ENCODE measurements at places on chromosomes 13 and 19.

- peak; percentile 92 for DNase-seq
Measured at GRCh38 chr13:113208421-113209335, at the start of gene PCID2. PCID2 (minus strand) TSS chr13:113208669; CDS start chr13:113208634, 35 bp downstream.

- DNase-seq: no peak
Measured at GRCh38 chr13:23497191-23497590, 63.7 kb upstream of the SACS start.

DNA sequence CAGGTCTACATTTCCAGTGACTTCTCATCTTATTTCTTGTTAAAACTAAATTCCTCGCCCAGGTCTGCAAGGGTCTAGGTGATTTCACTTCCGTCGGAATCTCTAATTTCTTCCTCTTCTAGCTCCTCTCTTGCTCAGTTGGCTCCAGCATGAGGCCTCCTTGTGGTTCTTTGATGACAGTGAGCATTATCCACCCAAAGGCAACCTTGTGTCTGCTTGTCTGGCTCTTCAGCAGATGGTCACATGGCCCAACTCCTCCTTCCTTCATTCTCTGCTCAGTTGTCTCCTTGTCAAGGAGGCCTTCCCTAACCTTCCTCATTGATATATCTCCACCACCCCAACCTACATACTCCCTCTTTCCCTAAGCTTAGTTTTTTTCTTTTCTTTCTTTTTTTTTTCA lies 1391.4 kb downstream of the EFNB2 start:
- DNase-seq: no peak

GRCh38 chr13:19268331-19268730 lies 86.7 kb upstream of the TUBA3C start:
- DNase-seq: no peak

DNA sequence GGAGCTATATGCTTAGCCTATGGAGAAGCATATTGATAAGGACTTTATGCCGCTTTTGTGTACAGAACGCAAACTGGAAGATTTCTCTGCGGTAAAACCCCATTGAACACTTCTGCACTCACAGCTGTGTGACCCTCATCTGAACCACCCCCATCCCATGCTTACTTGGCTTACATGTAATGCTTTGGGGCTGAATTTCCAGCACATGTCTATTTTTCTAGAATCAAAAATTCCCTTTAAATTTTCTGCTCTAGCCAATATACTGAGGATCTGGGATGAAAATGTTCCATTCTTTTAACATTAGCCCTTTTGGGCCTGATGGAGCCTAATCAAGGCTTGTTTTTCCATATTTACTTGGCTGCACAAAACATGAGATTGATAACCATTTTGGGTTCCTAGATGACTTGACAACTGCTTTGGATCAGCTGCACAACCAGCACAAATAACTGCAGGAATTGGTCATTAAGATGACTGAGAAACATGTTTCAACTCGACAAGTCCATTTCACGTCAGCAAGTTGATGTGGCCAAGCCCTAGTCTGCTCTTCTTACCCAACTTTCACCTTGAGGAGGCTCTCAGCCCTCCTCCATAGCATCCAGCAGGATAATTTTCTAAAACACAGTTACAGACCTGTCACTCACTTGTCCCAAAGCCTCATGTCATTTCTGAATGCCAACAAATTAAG lies 52.4 kb downstream of the TNFSF11 start:
- DNase-seq: peak; percentile 33

- DNase-seq: no peak
Measured at GRCh38 chr19:996051-996838, 4.0 kb upstream of the GRIN3B start.

DNA sequence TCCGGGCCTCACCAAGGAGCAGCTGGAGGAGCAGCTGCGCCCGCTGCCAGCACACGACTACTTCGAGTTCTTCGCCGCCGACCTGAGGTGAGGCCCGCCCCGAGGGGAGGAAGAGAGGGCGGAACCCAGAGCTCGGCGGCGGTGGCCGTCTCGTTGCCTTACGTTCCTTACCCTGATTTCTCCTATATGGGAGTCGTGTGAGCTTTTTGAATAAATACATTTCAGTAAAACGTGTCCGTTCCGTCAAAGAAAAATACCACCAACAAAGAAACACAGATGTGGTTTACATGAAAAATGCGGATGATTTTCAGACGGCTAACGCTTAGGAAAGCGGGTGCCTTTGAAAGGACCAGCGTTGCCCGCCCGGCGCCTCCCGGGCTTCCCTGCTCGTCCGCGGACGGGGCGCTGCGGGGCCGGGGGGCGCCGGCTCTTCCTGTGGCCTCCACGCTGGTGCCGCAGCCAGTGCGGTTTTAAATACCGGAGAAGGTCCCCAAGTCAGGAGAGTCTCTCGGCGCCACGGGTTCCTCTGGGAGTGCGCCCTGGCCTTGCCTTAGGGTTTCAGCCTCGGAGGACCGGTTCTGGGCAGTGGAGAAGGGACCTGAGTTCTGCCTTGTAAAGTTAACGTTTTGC lies 755 bp downstream of the UPF3A start:
- peak; percentile 45 for DNase-seq

- DNase-seq: peak; percentile 98
Measured at GRCh38 chr19:52397310-52398080, at the start of gene ZNF528. ZNF528 (plus strand) TSS chr19:52397849; CDS start chr19:52402014, 4,165 bp downstream.

DNA sequence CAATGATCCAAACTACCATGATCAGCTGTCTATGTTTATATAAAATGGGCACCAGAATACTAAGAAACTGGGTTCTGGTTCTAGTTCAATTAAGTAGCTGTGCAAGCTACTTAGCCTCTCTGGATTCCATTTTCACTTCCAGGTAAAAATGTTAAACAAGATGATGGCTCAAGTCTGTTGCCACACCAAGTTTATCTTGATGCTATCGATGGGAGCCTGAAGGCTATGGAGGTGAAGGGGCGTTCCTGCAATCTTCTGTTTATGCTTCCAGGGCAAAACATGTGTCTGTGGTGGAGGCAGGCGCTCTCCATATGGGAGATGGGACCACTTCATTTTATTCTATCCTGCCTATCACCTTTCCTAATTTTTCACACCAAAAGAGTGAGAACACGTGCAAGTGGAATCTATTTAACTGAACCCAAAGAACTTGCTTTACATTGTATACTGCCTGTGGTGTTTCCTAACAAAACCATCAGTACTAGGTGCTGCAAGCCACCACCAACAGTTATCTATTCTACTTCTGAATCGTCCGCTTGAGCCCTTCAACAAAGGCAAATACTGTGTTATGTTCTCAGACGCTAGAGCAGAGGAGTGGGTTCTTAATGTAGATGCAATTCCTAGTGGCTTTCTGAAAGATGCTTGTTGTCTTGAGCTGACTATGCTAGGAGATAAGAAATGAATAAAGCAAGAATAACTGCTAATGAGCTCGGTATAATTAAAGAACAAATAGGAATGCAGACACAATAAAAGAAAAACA lies 70.9 kb downstream of the DOCK9 start:
- no peak for DNase-seq

DNA sequence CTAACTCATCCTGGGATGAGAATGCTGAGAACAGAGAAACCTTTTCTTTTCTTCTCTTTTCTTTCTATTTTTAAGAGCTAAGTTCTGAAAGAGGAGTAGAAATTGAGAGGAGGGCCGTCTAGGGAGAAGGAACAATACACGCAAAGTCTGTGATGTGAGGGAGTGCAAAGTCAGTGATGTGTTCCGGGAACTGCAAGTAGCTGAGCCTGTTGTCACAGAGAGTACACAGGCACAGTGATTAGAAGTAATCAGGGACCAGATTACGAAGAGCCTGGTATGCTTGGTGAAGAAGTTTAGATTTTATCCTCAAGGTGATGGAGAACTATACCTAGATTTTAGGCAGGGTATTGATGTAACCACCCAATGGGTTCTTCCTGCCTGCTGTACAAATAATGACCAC lies 32.0 kb upstream of the CXCL17 start:
- no peak for DNase-seq

DNA sequence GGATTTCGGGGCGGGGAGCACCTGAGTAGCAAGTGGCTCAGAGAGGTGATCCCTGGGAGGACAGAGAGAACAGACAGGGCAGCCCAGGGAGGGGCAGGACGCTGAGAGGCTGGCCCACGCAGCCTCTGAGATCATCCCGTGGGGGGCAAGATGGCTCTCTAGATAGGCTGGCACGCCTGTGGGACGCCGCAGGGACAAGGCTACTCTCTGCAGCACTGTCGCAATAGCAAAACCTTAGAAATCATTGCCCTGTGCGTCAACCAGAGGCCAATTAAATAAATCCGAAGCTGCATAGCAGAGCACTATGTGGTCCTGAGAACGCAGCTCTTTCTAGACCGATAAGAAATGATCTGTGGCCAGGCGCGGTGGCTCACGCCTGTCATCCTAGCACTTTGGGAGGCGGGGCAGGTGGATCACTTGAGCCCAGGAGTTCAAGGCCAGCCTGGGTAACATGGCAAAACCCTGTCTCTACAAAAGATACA lies 5.1 kb downstream of the PEX11G start:
- DNase-seq: no peak

- peak; percentile 57 for DNase-seq
Measured at GRCh38 chr19:9586764-9587163, 2.5 kb upstream of the ZNF121 start.

- no peak for DNase-seq
Measured at GRCh38 chr13:85313761-85314503, 485.3 kb downstream of the SLITRK6 start.

GRCh38 chr13:50323440-50324065 lies 308.3 kb downstream of the KCNRG start:
- DNase-seq: no peak

- no peak for DNase-seq
Measured at GRCh38 chr19:13043285-13043684, 48.0 kb downstream of the NFIX start.

- no peak for DNase-seq
Measured at GRCh38 chr19:10135551-10136334, 16.0 kb upstream of the EIF3G start.

DNA sequence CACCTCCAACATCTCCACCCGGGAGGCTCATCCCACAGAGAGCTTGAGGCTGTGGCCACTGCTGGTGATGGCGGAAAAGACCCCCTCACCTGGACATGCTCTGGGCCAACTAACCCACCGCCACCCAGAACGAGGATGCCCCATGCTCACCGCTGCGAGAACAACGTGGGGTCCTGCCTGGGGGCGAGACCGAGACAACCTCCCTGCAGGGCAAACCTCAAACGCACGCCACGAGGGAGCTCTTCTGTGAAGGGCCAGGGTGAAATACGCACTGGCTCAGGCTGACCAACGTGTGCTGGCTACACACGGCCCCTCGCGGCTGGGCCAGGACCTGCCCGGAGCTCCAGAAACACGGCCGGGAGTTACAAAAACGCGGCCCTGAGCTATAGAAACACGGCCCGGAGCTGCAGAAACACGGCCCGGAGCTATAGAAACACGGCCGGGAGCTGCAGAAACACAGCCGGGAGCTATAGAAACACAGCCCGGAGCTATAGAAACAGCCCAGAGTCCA lies 19.0 kb upstream of the PLPP2 start:
- no peak for DNase-seq

- peak; percentile 79 for DNase-seq
Measured at GRCh38 chr13:49627831-49628652, at the start of gene ARL11. ARL11 (plus strand) TSS chr13:49628507; CDS start chr13:49630448, 1,941 bp downstream.

DNA sequence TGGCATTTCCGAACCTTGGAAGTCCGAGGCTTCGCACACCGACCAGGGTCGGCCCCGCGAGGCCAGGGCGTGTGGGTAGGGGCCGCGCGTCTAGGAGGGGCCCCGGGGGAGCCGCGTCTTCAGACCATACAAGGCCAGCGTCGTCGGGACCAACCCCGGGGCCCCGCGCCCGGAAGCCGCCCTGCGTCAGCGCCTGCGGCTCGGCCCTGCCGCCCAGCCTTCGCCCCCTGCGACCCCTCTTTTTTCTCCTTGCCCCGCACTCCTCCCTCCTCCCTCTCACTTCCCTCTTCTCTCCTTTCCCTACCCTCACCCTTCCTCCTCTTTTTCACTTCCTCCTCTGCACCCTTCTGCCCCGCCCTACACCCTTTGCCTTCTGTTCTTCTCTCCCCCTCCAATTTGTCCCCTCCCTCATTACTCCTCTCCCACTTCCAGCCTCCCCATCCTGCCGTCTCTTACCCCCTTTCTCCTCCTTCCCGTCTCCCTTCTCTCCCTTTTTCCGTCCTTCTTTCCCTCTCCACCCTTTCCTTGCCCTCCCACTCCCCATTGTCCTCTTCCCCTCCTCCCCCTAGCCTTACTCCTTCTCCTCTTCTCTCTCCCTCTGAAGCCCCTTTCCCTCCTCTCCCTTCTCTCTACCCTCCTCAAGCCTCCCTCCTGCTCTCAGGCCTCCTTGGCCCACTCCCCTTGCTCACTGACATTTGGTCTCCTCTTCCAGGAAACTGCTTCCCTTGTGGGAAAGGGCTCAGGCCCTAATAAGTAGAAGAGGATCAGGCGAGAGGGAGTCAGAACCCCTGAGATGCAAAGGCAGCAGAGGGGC lies 2.2 kb upstream of the PLEKHG2 start:
- DNase-seq: peak; percentile 88

DNA sequence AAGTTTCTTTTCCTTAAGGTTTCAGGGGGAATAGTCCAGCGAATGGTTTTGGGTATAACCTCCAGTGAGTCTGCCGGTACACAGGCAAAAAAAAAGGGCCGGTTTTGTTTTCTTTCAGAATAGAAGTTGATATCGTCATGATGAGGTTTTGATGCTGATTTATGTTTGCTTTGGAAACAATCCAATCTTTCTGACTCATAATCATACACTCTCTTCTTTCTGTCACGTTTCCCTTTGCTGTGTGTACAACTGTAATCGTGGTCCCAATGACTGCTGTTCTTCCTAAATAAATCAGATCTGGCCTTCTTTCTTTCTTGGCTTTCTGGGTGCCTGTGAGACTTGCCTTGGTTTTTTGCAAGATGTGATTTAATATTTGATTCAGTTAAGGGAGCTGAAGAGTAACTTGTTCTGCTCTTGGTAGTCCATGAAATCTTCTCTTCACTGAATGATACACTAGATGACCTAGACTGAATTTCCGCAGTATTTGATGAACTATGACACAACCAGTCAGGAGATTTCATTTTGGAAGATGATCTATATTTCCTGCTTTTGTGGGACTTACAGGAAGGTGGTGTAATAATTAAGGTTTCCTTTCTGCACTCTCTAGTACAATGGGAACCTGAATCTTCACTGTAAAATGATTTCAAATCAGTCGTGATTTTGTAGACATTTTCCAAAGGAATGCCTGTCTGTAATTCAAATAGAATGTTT lies 34.9 kb upstream of the METTL21C start:
- DNase-seq: no peak

- DNase-seq: no peak
Measured at GRCh38 chr19:41944336-41944735, 14.8 kb downstream of the RABAC1 start.

GRCh38 chr13:34347784-34348573 lies 530.0 kb downstream of the RFC3 start:
- no peak for DNase-seq

GRCh38 chr19:49766930-49767299 lies at the start of gene AP2A1:
AP2A1 (plus strand) TSS chr19:49767001; CDS start chr19:49767134, 133 bp downstream.
- DNase-seq: no peak

GRCh38 chr13:110284779-110285484 lies 22.0 kb downstream of the COL4A1 start:
- DNase-seq: no peak
